Stimulated activated CD8-positive, alpha-beta memory T cell treated with anti-CD3 and anti-CD28 coated beads, Interleukin-4, amount 100 ng/mL, for 1 hour (primary cell): ENCODE measurements at places on chromosomes 12 and 14.

DNA sequence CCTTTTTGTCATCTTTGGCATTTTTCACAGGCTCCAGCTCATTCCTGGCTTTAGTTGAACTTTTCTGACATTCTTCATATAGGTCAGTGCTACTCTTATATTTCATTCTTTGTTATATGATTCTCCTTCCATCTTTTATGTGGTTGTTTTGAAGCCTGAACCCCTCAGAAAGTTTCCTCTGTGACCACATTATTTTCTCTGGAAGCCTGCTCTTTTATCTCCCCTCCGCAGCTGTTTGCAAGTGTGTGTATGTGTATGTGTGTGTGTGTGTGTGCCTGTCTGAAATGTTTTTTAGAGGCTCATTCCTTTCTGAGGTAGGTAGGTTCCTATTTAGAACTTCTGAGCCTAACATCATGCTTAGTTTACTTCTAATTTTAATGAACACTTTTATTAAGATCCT lies 47.6 kb downstream of the ANO4 start:
- no peak for DNase-seq

- DNase-seq = no peak
Measured at GRCh38 chr12:132341318-132342050, 12.1 kb upstream of the GALNT9 start.

DNA sequence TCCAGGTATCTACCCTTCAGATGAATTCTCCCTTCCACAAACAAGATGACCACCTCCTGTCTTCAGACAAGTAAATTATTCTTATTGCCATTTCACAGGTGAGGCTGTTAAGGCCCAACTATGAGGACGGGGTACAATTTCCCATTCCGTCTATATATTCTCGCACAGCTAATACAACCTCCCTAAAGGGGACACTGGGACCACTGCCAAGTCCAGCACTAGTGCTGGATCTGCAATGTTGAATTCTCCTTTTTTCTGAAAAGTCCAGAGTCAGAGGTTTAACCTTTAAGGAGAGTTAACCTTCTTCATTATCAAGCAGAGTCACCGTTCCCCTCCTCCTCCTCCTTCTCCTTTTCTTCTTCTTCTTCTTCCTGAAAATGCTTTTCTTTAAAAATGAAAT lies 130.4 kb upstream of the PARP11 start:
- no peak for DNase-seq

DNA sequence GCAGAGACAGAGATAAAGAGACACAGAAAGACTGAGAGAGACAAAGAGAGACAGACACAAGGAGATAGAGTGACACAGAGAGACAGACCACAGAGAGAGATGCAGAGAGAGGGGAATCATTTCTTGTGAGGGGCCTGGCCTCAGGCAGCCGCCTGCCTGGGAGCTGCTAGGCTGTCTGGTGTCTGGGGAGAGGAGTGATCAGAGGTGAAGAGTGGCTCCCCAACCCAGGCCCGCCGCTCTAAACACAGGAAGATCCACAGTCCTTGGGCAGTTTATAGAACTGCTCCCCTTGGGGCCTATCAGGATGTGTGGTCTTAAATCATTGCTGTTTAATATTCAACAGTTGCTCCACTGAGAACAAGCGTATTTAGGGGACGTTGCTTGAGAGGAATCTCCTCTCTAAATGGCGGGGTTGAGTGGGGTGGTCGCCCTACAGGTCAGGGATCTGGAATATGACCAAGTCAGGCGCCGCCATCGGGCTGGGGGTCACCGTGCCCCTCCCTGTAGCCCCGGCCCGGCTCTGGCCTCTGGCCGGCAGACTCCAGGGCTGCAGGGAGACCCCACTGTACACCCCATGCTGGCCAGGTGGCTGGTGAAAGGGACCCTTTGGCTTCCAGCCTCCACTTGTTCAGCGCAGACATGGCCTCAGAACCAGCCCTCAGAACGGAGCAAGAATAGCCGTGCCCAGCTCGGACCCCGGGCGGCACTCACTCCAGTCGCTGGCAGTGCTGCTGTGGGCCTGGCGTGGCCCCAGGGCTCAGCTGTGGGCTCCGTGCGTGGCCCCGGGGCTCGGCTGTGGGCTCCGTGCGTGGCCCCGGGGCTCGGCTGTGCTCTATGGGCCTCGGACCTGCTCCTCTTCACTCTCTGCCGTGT lies 89.4 kb downstream of the GALNT9 start:
- no peak for DNase-seq

DNA sequence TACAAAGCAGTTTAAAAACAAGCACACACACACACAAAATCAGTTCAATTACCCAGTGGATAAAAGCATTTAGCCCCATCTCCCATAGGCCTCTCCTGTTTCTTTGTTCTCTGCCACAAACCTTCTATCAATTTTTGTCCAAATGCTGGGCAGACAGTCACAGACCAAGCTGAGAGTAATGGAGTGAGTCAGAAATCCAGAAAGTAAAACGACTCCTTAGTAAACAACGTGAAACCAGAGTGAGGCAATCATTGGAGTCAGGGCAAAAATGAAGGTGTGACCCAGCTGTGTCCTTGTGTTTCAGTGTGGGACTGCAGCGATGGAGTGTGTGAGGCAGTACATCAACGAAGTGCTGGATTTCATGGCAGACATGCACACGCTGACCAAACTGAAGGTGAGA lies 102.0 kb downstream of the PRIMA1 start:
- no peak for DNase-seq

- no peak for DNase-seq
Measured at GRCh38 chr12:4213471-4213870, 60.1 kb upstream of the CCND2 start.

- no peak for DNase-seq
Measured at GRCh38 chr14:58501214-58501816, 73.8 kb downstream of the KIAA0586 start.

GRCh38 chr12:113894697-113895096 lies 71.4 kb downstream of the RBM19 start:
- no peak for DNase-seq

- no peak for DNase-seq
Measured at GRCh38 chr12:108046650-108047049, 82.4 kb upstream of the WSCD2 start.

DNA sequence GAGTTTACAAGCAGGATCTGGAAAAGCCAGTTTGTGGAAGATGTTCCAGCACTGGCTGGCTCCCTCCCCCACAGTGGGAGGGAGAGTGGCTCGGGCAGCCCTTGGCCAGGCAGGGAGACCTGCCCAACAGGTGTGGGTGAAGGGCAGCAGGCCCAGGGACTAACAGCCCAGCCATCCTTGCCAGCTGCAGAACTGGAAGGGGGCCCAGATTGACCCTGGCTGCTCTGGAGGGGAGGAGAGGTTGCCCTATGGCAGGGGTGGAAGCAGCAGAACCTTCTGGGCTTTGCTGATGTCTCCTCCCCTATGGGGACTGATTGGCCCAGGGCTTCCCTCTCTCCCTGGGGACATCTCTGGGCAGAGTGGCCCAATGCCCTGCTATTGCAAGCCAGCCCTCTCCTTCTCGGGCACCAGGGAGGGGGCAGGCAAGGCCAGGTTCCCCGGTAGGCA lies 20.5 kb downstream of the IRF2BPL start:
- DNase-seq = no peak

DNA sequence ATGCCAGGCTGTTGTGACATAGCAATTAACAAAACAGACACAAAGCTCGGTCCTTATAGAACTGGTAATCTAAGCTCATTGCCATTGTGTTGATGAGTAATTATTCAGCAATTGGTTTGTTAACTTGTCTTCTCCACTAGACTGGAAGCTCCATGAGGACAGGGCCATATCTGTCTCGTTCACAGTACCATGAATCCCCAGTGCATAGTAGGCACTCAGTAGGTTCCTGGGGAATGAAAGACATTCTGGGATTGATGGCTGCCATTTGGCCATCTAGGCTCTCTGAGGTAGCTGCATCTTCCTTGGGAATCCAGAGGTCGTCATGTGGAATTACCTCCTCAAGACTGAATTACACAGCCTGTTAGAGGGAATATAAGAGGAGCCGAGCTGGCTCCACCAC lies 177.3 kb downstream of the CHST11 start:
- DNase-seq = no peak

GRCh38 chr12:26114720-26115401 lies 10.0 kb downstream of the BHLHE41 start:
- no peak for DNase-seq

DNA sequence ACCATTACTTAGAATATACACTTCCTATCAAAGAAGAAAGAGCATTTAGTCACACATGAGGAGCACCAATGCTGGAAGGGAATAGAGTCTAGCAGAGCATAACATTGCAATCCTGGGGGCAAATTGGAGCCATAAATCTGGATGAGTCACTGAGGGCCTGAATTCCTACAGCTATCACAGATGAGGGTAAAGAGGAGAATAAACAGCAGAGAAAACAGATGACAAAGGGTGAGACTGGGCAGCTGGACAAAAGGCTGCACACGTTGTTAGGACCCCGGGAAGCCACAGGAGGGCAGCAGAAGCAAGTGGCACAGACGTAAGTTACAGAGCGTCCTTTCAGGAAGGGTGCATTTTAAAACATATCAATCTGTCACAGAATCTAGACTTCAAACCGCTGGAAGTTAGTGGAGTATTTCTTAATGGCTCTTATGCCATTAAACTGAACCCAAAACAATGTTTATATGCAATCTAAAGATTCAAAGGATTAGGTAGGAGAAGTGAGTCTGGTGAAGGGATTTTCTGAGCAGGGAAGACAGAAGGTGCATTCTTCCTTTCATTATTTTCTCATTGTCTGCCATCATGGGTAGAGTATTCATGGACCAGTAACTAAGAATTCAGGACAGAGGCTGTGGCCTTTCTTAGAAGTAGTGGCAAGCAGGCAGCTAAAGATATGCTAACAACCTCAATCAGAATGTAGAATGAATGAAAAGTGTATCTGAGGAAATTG lies 159.8 kb upstream of the DAAM1 start:
- DNase-seq = no peak

GRCh38 chr12:119182701-119183493 lies 4.2 kb downstream of the HSPB8 start:
- no peak for DNase-seq

DNA sequence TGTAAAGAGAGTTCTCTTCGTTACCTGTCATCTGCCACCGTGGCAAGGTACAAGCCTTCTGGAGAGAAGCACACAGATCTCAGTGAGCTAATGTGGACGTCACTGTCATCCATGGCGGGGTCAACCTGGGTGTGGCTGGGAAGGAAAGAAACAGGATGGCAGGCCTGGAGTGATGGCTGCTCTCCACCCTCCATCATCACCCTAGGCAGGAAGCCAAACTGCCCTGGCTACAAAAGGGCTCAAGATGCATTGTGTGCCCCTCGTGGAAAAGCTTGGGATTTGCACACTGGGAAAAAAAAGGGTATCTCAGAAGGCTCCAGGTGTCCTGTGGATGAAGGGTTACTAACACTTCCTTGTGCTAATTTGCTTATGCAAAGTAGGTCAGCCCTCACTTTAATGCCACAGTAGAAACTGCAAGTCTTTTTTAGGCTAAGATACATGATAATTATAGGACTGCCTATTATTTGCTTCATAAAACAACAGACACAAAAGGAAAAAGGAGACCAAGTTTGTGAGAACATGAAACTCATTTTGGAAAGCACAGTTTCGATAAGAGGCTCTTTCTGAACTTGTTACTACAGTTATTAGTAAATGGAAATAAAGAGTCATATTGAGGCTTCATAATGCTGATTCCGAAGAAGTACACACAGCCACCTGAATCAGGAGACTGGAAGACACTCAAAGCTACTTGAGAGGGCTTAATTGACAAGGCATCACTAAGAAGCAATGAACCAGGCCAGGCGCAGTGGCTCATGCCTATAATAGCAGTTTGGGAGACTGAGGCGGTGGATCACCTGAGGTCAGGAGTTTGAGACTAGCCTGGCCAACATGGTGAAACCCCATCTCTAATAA lies 18.9 kb downstream of the RFC5 start:
- DNase-seq = no peak

- DNase-seq = no peak
Measured at GRCh38 chr14:52033101-52033642, 35.7 kb downstream of the NID2 start.

DNA sequence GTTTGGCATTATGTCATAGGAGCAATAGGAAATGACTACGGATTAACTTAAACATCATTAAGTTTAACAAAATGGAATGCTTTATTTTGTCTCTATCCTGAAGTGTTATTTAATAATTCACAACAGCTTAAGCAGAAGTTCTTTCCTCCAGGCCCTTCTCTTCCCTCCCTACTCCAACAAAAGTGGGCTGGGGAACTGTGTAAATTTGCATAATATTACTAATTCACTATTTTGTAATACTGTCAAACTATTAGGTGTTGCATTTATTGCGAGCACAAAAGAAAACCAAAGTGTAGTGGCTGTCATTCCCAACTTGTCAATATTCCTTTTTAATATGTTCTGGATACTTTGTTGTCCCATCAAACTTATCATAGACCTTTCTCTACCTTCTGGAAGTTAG lies 69.8 kb downstream of the ATG14 start:
- DNase-seq = no peak

DNA sequence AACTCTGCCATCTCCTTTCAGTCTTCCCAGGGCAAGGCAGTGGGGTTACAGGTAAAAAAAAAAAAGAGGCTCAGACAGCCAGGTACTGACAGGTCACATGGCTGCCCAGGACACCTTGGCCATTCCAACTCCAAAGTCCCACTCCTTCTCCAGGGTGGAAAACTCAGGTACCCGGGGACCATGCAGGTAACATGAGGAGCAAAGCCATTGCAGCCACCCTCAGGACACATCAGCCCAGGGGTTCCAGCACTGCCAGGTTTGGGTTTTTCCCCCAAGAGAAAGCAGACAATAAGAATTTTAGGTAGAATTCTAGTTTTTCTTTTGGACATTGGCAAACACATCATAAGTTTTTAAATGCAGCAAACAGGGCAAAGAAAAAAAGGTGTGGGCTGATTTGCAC lies 15.3 kb downstream of the FAM222A start:
- no peak for DNase-seq

DNA sequence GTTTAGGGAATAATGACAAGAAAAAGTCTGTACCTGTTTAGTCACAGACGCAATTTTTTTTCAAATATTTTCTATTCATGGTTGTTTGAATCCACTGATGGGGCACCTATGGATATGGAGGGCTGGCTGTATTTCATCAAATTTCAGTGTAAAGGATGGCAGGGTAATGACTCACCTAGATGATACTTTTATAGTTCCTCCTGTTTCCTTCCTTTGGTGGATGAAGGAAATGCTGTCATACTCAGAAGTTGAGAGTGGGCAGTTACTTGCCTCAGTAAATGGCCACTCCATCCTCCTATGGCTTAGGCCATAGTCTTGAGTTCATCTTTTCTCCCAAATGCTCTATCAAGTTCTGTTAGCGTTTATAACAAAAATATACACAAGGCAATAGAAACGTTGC lies 18.9 kb upstream of the C12orf71 start:
- no peak for DNase-seq

DNA sequence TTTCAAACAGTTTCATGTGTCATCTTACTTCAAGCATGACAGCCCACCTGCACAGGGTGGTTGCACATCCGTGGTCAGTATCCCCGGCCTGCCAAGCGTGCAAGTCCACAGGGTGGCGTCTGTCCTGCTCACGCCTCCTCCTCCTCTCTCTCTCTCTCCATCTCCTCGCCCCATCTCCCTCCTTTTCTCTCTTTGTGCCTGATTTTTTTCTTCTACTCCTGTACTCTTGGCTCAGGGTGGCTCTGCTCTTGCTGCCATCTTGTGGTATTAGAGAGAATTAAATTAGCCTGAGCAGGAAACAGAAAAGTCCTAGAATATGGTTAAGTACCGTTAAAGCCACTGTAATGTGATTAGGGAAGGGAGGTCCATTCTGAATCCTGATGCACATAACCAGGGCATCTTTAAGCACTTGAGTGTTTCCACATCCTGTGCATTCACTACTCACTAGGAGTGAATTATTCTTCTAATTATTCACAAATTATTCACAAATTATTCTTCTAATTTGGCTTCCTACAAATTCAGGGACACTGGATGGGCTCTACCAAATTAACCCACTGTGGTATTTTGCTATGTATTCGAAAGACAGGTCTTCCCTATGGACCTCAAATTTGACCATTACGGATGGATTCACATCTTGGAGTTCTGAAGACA lies 25.5 kb upstream of the DTX1 start:
- DNase-seq = no peak
